Stimulated activated naive B cell treated with anti-CD40 and anti-IgM and Interleukin-4, amounts not matched to agents 10 μg/mL and 1 μg/mL and 100 μg/mL, for 72 hours (primary cell): ENCODE measurements at places on chromosomes 5 and 9.

- peak; percentile 19 for DNase-seq
These were observed 174.1 kb downstream of the KDM4C start for GRCh38 chr9:6931913-6932312.

DNA sequence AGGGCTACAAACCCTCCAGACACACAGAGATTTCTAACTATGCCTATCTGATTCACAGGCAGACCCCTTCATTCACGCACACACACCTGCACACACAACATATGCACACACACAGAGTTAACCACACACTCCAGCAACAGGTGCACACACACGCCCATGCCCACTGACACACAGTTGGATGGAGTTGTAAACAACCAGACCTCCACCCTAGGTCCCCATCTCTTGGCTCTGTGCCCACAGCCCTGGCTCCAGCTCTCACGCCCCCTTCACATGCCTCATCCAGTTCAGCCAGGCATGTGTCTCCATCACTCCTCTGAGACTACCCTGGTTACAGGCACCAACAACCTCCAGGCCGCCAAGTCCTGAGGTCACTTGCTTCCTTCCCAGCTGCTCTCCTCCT is 61.1 kb downstream of the PSD2 start:
- DNase-seq = no peak

DNA sequence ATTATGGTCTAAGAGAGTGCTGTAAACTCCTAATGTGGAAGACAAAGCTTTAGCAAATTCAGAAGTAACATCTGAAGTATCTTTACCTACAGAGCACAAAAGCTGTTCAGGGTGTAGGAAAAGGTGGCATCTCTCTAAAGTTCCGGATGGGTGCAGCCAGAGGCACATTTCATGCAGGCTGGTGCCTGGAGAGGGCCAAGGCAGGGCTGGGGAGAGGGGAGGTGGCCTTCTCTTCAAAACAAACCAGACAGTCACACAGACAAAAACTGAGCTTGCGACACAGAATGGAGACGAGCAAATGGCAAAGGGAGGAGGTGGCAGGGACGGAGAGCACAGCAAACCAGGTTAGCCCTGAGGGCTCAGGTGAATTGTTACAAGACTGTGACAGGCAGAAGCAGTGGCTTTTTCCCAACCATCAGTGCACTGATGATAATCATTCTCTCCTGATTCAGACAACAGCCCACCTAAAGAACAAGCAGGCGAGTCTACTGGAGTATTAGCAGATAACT is 121.5 kb upstream of the PCA3 start:
- no peak for DNase-seq

DNA sequence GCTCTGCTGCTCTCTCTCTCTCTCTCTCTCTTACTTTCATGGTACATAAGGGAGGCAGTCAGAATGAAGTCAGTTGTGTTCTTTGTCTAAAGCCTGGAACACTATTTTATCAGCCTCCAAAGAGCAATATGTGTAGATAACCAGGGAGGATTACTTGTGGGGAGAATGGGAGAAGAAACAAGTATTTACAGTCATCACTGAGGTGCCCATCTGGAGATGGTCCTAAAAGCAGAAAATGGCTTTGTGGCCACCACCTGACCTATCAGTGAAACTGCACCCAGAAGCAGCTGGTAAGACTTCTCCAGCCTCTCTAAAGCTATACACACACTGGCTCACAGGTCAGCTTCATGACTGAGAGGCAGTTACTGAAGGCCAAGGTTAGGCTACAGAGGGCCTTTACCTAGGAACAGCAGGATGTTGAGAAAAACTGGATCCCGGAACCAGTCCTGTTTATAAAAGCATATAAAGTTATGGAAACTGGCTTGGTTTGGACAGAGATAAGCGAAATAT is 75.1 kb downstream of the MRPS27 start:
- DNase-seq = no peak

- no peak for DNase-seq
These were observed 3.2 kb upstream of the ANXA1 start for GRCh38 chr9:73148447-73148937.

DNA sequence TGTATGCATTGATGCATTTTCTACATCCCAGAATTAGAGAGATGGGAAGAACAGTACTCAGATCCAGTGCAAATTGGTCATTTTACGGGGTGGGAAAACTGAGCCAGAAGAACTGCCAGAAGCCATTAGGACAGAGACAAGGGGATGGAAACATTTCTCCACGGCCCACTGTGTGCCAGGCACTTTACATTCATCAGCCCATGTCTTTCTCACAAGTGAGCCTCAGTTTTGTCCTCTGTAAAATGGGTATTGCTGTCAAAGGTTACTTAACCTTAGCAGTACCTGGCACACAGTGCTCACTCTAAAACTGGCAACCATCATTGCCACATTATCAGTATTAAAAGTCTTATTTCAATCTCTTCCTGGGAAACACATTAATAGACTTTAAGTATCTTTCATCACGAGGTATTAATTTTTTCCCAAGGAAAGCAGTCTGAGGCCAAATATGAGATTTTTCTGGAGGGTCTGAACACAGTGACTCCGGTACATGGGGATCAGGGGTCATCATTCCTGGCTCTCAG is 5.2 kb downstream of the DUSP1 start:
- DNase-seq = no peak

DNA sequence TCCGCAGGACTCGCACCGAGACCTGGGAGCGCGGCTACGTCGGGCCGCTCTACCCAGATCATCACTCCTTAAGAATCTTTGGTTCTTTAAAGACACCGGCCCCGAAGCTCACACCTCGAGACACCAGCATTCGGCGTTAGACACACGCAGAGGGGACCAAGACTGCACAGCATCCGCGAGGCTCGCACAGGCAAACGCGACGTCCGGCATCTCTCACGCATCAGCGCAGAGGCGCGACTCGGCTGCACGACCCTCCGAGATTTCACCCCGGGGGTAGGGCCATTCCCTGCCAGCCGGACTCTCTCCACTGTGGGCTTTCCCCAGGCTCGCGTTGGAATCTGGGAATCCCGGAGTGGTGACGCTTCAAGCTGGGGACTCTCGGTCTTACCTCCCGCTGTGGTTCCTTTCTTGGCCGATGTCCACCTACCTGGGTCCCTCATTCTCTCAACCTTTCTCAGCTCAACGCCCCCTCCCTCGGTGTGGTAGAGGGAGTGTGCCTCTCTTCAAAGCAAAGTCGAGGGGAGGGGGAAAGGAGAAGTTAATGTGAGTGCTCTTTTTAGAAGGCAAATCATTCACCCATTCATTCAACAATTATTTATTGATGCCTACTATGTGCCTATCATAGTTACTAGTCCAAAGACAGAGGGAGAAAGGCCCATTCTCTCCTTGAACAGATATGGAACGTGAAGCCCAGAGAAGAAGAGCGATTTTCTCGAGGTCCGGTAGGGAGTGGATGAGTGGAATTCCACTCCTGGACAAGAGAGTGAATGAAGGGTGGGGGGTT is 1.3 kb upstream of the HAND1 start:
- no peak for DNase-seq

DNA sequence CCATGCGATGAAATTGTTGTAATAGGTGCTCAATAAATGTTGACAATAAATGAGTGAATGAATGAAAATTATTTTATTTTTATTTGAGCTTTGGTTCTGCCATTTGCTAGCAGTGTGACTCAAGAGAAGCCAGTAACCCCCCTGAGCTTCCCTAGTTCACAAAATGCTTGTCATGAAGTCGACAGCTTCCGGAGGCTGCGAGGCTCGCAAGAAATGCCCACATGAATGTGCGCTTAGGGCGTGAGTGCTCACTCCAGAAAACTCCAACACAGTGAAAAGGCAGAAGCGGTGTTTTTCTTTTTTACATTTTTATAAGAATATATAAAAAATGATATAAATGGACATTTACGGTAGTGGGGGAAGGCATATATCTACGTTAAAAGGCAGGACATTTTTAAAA is 26.5 kb downstream of the CDKN2A start:
- no peak for DNase-seq

DNA sequence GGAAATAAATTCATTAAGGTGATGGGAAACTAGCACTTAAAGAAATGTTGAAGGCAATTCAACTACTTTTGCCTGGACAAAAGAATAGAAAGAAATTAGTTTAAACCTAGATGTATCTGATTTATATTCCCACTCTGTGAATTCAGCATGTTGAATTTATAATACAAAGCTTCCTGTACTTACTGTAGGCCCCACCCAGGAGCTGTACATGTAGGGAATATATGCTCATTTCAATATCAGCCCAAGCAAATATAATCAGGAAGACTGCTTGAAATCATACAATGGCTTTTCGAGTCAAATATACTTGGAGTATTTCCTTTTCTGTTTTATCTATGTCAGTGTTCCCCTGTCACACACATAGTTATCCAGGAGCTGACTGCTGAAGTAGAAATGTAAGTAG is 102.1 kb downstream of the OTULIN start:
- DNase-seq = no peak

DNA sequence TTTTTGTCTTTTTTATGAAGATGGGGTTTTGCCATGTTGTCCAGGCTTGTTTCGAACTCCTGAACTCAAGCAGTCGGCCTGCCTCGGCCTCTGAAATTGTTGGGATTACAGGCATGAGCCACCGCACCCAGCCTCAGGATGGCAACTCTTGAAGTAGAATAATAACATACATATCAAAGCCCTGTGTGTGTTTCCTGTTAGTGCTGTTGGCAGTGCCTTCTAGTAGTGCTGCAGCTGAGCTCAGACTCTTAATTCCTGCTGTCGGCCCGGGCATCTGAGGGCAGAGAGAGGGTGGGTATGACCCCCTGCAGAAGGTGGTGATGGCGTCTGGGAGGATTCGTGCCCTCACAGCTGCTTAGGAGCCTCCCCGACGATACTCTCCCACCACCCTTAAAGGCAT is 227.2 kb downstream of the PDZD2 start:
- no peak for DNase-seq

GRCh38 chr5:67350185-67350584 is 153.6 kb upstream of the CD180 start:
- no peak for DNase-seq

DNA sequence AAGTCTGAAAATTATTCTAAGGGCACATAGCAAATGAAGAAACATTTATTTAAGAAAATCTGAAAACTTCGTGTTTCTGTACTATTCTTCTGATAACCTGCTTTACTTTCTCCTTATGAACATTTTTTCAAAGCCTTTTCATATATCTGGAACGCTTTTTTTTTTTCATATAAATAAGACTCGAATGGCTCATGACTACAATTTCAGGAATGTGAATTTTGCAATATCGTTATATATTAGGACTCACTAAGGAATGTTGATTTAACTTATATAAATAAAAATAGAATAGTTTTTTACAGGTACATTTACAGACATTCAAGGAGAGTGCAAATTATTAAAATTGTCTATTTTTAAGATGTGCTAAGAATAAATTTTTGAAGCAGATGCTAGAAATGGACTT is 42.9 kb downstream of the GPBP1 start:
- DNase-seq = no peak

DNA sequence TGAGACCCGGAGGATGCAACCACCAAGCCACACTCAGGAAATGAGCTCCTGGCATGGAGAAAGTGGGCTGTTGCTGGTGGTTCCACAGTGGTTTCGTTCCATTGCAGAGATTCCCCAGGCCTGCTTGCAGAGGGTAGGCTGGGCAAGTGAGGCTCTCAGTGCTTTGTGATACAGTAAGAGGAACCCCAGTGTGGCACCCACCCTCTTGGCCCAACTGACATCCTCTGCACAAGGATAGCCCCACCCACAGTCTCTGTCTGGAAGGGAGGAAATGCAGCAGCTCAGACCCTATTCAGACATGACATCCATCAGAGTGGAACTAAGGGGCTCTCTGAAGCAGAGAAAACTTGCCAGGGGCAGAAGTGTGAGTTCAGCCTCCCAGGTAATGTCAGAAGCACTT is 69.6 kb upstream of the FSTL4 start:
- no peak for DNase-seq

DNA sequence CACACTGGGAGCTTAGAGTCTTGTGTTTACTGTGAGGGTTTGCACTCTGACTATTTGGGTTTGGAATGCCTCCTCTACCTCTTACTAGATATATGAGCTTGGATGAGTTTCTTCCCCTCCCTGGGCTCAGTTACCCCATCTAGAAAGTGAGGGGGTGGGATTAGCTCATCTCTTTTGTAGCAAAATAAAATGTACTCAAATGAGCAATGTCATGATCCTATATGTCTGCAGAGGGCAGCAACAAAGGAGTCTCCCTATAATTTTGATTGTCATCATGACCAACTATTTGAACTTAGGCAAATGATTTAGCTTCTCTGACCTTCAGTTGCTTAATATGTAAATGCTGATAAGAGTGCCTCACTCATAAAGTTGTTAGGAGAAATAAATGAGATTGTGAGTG is 109.0 kb downstream of the DPYSL3 start:
- DNase-seq = no peak

DNA sequence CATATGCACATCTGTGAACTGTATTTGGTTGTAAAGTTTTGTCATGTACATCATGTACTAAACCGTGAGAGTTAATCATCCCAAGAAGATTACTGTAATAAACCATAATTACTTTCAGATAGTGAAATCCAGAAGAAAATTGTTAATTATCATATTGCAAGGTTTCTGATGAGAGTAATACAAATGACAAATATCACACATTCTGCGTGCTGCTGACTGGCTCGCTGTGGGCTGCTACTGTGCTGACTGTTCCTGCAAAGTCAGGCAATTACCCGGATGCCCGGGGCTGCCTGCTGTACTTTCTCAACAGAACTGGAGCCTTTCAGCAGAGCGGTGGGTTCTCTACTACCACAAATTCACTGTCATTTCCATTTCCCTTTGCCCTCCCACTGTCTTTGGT is 68.3 kb downstream of the SMARCA2 start:
- DNase-seq = no peak

- DNase-seq = no peak
These were observed 273.7 kb downstream of the SYK start for GRCh38 chr9:91075279-91075678.

DNA sequence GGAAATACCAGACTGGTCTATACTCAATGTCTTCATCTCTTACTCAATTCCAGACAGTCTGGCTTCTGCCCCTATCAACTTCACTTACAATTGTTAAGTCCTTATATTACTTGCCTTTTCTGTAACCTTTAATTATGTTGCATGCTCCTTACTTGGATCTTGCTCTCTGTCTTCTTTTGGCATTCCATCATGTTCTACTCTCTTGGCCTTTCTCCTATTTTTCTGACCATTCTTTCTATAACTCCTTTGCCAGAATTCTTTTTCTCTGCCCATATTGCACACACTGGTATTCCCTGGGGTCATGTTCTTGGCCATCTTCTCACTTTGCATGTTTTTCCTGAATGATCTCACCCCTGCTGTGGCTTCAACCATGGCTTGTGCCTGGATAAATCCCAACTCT is 209.8 kb upstream of the ZNF462 start:
- no peak for DNase-seq

DNA sequence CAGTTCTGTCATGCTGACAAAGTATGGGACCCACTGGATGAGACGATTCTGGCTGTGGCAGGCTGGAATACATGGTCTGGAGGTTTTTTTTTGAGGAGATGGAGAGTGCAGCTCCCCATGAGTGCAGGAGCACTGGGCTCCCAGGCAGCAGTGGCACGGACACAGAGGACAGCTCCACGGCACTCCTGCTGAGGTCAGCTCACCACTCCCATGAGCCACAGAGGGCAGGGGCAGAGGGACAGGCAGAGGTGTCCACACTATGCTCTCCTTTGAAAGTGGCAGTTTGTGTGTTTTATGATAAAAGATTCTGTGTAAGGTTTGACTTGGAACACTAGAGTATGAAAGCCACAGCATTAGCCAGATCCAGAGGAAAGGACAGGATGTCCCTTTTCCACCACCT is 114.4 kb downstream of the UBE2R2 start:
- DNase-seq = no peak
